ENCODE measurements at places on chromosomes 12 and 14.
A peak's percentile ranks its signal among the peaks of the same experiment; 100 is the strongest.

DNA sequence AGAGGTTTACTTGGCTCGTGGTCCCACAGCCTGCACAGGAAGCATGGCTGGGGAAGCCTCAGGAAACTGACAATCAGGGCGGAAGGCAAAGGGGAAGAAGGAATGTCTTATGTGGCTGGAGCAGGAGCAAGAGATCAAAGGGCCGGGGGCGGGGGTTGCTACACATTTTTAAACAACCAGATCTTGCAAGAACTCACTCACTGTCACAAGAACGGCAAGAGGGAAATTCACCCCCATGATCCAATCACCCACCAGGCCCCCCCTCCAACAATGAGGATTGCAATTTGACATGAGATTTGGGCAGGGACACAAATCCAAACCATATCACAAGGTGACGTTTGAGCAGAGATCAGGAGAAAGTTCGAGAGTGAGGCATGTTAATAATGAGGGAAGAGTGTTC, 163.7 kb upstream of the RPH3A start:
- DNase-seq, result no peak

DNA sequence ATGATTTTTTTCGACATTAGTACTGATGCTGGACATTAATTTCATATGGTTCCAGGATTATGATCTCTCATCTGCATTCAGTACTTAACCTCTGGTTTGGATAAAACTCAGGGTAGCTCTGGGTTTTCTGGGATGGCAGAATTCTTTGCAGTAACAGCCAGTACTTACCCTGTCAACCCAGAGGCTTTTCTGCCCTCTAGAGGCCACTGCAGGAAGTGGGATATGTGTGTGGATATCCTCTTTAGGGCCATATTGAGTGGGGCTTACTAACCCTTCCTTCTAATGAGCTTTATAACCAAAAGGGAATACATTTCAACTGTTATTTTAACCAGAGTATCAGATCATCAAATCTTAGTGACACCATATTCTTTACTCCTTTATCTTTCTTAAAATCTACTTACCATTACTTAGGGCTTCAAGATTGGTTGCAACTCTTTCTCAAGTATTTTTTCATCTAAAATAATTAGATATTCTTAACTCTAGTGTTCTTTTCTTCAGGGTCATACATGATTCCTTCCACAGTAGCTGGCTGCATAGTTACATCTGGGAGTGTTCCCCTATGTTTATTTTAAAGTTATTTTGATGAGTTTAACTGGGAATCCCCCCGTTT, 488.0 kb upstream of the STXBP6 start:
- DNase-seq, result no peak

DNA sequence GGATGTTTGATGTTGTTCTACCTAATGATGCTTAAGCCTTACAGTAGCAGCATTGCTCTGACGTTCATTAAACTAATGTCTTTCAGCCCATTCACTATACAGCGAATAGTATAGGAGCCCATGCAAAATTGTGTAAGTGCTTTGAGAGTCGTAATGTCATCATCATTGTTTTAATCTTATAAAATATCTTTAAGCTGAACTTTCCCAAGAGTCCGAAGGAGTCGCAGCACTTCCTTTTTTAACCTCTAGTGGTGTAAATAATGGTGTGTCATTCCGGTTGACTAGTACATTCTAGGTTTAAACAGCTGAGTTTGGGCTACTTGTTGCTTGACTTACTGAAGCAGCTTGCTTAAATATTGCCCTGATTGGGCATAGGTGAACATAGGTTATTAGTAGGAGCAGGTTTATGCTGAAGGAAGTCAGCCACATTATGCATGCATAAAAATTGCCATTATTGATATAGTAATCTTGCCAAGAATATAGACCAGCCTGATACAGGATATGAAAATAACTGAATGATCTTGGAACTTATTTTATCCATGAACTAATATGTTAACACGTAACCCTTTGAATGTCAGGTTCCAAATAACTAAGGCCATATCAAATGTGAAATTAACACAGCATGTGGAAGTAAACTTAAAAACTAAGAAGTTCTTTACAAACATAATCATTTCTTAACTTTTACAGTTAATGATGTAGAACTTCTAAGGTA, 2.6 kb downstream of the WNK1 start:
- peak; percentile 67 for DNase-seq

DNA sequence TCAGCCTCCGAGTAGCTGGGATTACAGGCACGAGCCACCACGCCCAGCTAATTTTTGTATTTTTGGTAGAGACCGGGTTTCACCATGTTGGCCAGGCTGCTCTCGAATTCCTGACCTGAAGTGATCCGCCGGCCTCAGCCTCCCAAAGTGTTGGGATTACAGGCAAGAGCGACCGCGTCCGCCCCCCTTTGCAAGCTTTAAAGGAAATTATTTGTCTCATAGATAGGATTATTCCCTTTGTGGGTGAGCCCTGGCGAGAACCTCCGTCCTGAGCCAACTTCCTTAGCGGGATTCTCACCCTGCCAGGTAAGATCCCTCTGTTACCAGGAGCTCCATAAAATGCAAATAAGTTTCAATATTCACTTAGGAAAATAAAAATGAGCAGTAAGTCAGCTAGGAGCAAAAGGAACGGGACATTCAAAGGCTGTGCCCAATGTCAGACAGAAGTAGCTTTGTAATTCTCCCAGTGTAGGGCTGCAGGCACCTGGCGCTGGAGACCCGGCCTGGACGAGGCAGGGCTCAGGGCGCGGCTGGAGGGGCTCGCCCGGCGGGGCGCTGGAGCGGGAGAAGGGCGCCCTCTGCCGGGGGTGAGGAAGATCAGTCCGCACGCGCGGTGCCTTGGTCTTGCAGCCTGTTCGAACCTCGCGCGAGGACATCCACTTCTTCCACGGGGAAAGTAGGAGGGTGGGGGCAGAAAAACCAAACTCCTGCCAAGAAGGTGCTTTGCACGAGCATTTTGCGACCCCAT, 47.2 kb upstream of the PLXNC1 start:
- DNase-seq, result peak; percentile 72

- DNase-seq, result peak; percentile 12
These were observed 16.1 kb downstream of the PIGH start for GRCh38 chr14:67583711-67584644.

- DNase-seq, result no peak
These were observed 253.7 kb upstream of the PWP1 start for GRCh38 chr12:107431942-107432341.

DNA sequence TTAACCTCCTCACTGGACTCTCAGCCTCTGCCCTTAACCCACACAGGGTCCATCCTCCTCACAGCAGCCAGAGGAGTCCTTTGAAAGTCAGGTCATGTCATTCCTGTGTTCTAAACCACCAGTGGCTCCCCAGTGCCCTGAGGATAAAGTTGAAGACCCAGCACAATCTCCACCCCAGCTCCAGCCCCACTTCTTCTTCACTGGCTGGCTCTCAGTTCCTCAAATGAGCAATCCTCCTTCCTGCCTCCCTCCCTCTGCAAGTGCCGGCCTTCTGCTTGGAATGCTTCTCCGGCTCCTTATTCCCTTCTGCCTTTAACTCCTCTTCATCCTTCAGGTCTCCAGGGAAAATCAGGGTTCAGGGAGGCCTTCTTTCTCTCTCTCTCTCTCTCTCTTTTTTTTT, 32.0 kb upstream of the SPPL3 start:
- no peak for DNase-seq

DNA sequence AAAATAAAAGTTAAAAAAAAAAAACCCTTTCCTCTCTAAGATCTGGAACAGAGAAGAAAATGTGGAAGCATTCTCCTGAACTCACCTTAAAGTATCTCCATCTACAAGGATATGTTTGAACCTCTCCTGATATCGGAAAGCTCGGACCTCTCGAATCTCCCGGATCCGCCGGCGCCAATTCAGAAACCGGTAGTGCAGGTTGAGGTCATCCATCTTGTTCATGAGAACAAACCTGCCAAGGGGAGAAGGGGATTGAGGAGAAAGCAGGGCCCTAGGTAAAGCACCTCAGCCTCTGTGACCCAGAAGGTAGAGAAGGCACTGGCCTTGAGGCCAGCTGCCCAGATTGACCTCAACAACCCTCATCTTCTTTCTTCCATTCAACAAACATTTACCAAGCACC, 2.2 kb downstream of the SPRYD3 start:
- DNase-seq, result no peak

GRCh38 chr12:88957358-88957757, 377.1 kb upstream of the KITLG start:
- DNase-seq, result no peak

All from central memory CD4-positive, alpha-beta T cell (primary cell).